Mucosa of gallbladder (tissue), 1 donor: ENCODE measurements at places on chromosomes 12 and 14. TPM values are rescaled to one million over a fixed set of nuclear protein-coding genes. Genes with fewer than 3 reads are reported as not detected.

CDCA4 gene
- 5.4 TPM for total RNA-seq

IL26 gene
- total RNA-seq, result not detected

RAD9B gene
- total RNA-seq, result 0.35 TPM

ADAMTS20 gene
- total RNA-seq, result not detected
